ENCODE measurements at places on chromosomes 13 and 19.

GRCh38 chr13:104111031-104111430, 1044.8 kb upstream of the SLC10A2 start:
- no peak for DNase-seq

DNA sequence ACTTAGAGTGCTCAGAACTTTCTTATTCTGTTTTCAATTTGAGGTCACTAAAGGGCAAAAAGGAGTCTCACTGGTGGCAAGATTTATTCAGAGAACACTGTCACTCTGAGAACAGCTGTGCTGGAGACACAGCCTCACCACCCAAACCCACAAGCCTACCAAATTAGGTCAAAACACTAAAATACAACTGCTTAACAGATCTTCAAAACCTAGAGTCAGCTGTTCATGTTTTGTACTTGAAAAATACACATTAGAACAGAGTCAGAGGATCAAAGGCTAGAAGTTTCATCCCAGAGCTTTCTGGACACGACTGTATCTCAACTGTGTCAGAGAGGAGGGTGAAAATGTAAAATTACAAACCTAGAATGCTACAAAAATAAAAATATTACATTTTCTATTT, 89.3 kb downstream of the MIPEP start:
- no peak for DNase-seq

DNA sequence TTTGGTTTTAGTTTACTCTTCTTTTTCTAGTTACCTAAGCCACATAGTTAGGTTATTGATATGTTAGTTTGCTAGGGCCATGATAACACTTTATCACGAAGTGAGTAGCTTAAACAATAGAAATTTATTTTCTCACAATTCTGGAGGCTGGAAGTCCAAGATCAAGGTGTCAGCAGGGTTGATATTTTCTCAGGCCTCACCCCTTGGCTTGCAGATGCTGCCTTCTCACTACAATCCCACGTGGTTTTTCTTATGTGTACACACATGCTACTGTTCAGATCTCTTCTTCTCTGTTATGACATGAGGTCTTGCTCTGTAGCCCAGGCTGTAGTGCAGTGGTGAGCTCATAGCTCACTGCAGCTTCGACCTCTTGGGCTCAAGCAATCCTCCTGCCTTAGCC, 7.8 kb upstream of the URI1 start:
- no peak for DNase-seq

DNA sequence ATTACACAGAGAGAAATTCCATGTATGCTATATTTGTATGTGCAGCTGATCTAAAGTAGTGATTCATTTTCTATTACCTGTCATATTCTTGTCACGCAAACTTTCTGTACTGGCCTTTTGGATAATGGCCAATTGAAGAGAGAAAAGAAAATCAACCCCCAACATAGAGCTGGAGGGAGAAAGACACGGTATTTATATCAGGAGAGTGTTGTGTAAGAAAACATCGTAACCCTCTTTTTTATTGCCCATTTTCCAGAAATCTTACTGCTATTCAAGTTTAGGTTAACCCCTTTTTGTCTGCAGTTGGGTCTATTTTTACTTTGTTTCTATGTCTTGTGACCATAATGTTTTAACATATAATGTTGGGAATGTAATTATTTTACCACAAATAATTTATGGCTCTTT, 27.9 kb downstream of the DGKH start:
- no peak for DNase-seq

- no peak for DNase-seq
These were observed 1.3 kb downstream of the SELENOV start for GRCh38 chr19:39516270-39516669.

- DNase-seq: no peak
These were observed 179.8 kb downstream of the FOXO1 start for GRCh38 chr13:40486518-40487163.

GRCh38 chr19:35718345-35719041, 690 bp downstream of the KMT2B start:
- no peak for DNase-seq

GRCh38 chr13:95226476-95226875, 74.8 kb downstream of the ABCC4 start:
- DNase-seq: no peak

- DNase-seq: no peak
These were observed 274.8 kb downstream of the TSHZ3 start for GRCh38 chr19:31074199-31075125.

- DNase-seq: no peak
These were observed 324.6 kb downstream of the KLF12 start for GRCh38 chr13:73809561-73809960.

Measured in pons (tissue), 1 donor.